ENCODE measurements at places on chromosomes 6 and 20.

DNA sequence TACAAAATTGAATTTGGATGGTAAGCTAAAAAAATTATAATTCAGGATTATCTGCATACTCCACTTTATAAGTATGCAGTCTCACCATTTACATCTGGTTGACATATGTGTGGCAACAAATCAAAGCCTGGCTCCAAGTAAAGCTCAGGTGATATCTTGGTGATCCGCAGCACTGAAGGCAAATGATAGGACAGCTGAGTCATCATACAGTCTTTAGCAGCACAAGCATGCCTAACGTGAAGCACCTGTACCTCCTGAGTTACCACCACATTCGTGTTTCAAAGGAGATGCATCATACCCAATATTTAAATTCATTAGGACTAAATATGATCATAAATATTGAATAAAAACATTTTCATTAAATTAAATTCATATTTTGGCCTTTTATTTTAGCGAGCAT lies 11.8 kb upstream of the STX11 start:
- no peaks in the 10 kb centered on the region for H3K4me1 ChIP-seq
- no peaks in the 10 kb centered on the region for H3K27me3 ChIP-seq
- no peak for DNase-seq
- no peaks in the 10 kb centered on the region for H3K36me3 ChIP-seq

DNA sequence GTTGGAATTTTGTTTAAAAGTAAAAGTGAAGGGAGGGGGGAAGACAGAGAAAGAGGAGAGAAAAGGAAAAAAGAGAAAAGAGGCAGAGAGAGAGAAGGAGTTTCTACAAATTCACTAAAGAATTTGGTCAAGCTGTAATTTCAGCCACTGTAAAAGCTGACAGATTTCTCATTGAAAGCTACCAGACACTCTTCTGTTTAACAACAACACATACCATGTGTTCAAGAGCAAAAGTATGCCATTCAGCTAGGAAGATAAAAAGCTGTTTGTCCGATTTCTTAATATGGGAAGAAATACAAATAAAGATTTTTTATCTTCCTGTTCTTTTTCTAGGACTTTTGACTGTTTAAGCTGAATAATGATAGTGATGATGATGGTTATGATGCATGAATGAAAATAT lies 204.8 kb upstream of the RSPO3 start:
- DNase-seq = no peak
- no peak overlapping the region for H3K4me3 ChIP-seq
- no peaks in the 10 kb centered on the region for H3K27me3 ChIP-seq
- no peaks in the 10 kb centered on the region for H3K4me1 ChIP-seq
- no peak overlapping the region for H3K27ac ChIP-seq

DNA sequence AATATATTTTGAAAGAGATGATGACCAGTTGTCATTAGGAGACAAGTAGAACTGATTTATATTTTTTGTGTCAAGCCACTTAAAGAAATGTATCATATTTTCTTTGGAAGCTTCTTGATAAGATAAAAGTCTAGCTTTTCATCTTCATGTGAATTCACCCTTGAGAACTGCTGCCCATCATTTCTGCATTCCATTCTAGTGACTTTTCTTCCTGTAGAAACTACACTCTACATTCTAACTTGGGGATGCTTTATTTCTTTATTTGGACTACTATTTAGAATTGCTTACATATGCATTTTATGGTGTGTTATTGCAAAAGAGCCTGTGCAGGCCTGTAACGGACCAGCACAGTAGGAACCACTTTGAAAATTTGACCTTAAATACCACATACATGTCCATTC lies 335.0 kb upstream of the KCNQ5 start:
- DNase-seq = no peak
- H3K27ac ChIP-seq = no peak overlapping the region
- H3K4me3 ChIP-seq = no peak overlapping the region

GRCh38 chr6:156699017-156699421 lies 78.2 kb upstream of the ARID1B start:
- no peaks in the 10 kb centered on the region for H3K27me3 ChIP-seq
- no peak overlapping the region for H3K27ac ChIP-seq
- H3K4me3 ChIP-seq = no peak overlapping the region
- no peak for DNase-seq

- no peaks in the 10 kb centered on the region for H3K4me1 ChIP-seq
- peaks cover 3% of the 10 kb centered on the region for H3K27me3 ChIP-seq
- H3K36me3 ChIP-seq = no peaks in the 10 kb centered on the region
- no peak overlapping the region for H3K27ac ChIP-seq
Measured at GRCh38 chr6:133871131-133871530, 17.8 kb upstream of the TCF21 start.

DNA sequence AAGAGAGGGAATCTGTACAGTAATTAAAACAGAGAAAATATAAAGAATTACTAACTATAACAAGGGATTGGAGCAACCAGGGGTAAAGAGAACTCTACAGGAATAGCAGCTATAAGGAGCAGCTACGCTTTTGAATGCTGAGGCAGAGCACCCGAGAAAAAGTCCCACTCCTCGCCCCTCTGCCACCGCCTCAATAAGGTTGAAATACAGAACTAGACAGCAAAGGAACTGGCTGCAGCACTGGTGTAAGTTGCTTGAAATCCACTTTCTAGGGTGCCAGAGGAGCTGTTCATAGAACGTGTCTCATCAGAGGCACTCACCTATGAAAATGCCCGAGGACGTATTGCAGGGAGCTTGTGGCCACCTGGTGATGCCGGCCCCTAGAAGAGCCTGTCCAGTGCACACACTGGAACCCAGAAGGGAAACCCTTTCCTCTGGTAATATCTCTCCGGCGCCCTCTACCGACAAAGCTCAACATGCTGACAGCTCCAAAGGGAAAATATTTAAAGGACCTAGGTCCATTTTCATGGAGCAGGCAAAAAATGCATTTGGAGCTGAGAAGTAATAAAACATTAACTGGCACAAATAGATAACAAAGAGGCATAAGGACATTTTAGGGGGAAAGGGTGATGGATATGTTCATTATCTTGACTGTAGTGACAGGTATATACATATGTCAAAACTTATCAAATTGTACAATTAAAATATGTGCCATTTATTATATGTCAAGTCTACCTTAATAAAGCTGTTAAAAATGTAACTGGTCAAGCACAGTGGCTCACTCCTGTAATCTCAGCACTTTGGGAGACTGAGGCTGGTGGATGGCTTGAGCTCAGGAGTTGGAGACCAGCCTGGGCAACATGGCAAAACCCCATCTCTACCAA lies 137.4 kb upstream of the HDAC2 start:
- no peaks in the 10 kb centered on the region for H3K27me3 ChIP-seq
- H3K4me1 ChIP-seq = no peaks in the 10 kb centered on the region
- no peak overlapping the region for H3K4me3 ChIP-seq
- peak; percentile 41 for DNase-seq

- no peak overlapping the region for H3K27ac ChIP-seq
- H3K4me1 ChIP-seq = no peaks in the 10 kb centered on the region
- no peaks in the 10 kb centered on the region for H3K27me3 ChIP-seq
- no peaks in the 10 kb centered on the region for H3K36me3 ChIP-seq
Measured at GRCh38 chr6:169891846-169892245, 140.4 kb downstream of the ERMARD start.

DNA sequence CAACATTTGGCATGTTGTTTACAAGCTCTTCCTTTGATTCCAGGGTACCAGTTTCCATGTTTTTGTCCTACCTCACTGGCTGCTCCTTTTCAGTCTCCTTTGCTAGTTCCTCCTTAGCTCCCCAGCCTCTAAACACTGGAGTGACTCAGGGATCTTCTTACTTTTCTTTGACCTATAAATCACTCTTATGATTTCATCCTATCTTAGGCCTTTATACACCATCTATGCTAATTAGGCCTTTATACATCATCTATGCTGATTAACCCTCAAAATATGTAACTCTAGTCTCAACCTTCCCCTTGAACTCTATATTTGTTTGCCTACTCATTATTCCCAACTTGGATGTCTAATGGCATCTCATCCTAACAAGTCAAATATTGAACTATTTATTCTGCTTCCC lies 9.5 kb downstream of the TMEM30A start:
- H3K4me3 ChIP-seq = no peak overlapping the region
- peaks cover 5% of the 10 kb centered on the region for H3K36me3 ChIP-seq
- no peaks in the 10 kb centered on the region for H3K27me3 ChIP-seq
- peaks cover 81% of the 10 kb centered on the region for H3K4me1 ChIP-seq
- H3K27ac ChIP-seq = no peak overlapping the region
